ENCODE measurements at places on chromosomes 7 and 10.

- DNase-seq, result no peak
Observed at GRCh38 chr7:114986190-114987180, 64.6 kb downstream of the MDFIC start.

GRCh38 chr7:107150375-107151073 is 18.3 kb upstream of the HBP1 start:
- DNase-seq, result peak; percentile 50

- no peak for DNase-seq
Observed at GRCh38 chr7:26390016-26390415, 98.4 kb downstream of the SNX10 start.

DNA sequence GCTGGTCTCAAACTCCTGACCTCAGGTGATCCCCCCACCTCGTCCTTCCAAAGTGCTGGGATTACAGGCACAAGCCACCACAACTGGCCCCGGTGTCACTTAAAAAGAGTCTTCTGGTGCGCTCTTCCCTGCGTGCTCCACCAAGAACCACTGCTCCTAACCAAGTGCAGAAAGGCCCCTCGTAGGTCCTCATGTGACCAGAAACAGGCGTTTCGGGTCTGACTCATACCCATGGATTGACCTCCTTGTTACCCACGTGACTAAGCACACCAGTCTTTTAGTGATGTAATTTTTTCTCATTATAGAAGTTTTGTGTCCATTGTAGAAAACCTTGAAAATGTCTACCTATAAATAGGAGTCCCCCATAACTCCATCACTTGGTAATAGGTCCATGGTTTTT is 13.9 kb downstream of the FKBP6 start:
- DNase-seq, result peak; percentile 57

GRCh38 chr7:102834999-102835398 is 77.8 kb upstream of the LRRC17 start:
- DNase-seq, result peak; percentile 44

GRCh38 chr7:36526863-36527548 is 137.3 kb downstream of the ANLN start:
- peak; percentile 22 for DNase-seq

- DNase-seq, result no peak
Observed at GRCh38 chr7:129169171-129169671, 19.2 kb upstream of the SMO start.
